Eye (tissue), 1 donor: ENCODE measurements at places on chromosomes 12 and 14.

DNA sequence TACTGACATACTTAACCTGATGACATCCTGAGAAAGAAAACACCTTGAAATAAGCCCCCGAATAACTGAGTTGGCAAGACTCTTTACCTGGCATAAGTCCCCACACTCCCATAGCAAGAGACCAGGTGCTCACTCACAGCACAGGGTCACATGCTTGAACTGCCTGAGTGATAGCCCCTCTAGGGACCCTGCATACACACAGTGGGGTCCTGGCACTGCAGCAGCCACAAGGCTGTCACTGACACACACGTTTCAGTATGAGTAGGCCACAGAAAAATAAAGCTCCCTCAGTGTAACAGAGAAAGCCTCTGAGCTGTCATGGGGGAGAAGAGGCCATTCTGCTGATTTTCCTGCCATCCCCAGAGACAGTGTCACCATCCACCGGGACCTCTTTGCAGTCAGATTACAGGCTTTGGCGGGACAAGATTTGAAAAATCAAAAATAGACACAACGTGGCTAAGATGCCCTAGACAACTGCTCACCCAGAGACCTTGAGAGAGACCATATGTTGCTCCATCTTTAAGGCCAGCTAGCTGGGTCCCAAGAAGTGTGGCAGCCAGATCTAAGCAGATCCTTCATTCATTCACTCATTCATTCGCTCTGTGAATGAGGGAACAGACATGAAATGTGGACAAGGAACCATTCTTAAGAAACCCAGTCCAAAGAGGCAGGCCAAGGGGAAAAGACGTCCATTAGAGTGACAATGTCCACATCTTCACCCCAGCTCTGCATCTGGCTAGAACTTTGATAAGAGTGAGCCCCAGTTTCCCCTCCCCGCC is 1.6 kb downstream of the SCARB1 start:
- no peak for DNase-seq

- no peak for DNase-seq
These were observed 269.9 kb downstream of the DUSP6 start for GRCh38 chr12:89082370-89082753.

GRCh38 chr12:96422192-96422591 is 22.0 kb upstream of the CDK17 start:
- DNase-seq, result peak; percentile 63

- DNase-seq, result no peak
These were observed 12.7 kb upstream of the WDR89 start for GRCh38 chr14:63654346-63654745.

GRCh38 chr14:97804056-97804455 is 1006.9 kb downstream of the VRK1 start:
- no peak for DNase-seq

- no peak for DNase-seq
These were observed 12.2 kb downstream of the GTF2H3 start for GRCh38 chr12:123645878-123646277.

- DNase-seq, result no peak
These were observed 14.3 kb downstream of the RNF212B start for GRCh38 chr14:23252006-23252405.

DNA sequence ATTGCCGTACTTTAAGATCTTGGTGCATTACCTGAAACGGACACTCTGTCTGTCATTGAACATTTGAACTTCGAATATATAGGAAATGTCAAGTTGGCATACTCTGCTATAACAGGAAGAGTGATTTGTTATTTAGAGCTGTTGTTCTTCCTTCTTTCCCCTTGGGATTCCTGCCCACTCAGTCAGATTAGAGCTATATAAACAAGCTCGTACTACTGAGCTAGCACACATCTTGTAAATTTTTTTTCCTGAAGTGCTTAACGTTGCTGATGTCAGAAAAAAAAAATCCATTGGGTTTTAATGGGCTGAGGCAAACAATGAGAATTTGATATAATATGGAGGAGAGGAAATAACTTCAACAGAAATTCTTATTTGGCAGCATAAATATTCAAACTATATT is 26.8 kb downstream of the RGS6 start:
- peak; percentile 9 for DNase-seq

- no peak for DNase-seq
These were observed 24.9 kb downstream of the DEGS2 start for GRCh38 chr14:100134586-100134985.

DNA sequence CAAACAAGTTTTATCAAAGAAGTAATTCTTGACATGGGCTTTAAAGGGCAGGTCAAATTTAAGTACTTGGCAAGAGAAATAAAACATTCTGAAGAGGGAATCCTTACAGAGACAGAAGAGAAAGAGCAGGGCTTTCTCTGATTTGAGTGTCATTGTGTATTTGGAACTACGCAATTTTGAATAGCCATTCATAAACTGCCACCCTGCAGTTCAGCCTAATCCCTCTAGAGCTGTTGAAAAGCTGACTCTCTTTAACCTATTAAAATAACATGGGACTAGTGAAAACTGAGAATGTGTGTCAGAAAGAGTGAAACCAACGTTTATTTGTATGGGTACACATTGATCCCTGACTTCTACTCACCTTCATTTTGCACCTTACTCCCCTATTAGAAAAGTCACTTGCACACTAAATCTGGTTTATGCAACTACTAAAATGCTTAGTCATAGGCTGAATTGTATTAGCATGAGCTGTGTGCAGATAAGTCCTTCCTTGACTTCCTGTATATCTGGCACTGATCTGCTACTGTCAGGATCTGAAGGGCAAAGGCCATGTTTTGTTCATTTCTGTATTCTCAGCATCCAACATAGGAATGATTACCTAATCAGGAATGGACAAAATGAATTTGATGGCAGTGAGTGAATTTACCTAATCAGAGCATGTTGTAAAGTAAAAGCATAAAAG is 458.9 kb downstream of the NOVA1 start:
- no peak for DNase-seq

GRCh38 chr14:69240527-69241173 is 19.3 kb upstream of the GALNT16 start:
- DNase-seq, result no peak

- no peak for DNase-seq
These were observed 624.9 kb upstream of the FOXG1 start for GRCh38 chr14:28141662-28142061.

DNA sequence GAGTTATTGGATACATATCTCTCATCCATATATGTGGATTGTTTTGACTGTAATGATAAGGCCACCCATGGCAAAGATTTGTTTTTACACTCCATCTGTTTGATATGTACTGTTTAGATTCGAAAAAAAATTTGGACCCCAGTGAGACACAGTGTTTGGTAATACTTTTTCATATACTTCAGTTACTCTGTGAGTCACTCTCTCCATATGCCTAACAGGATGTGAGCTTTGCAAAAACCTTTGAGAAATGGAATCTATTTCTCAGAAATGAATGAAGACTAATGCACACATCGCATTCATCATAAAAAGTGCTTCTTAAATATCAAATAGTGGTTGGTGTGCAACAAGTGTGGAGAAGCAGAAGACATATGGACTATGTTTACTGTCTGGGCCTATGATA is 781.5 kb downstream of the SLC6A15 start:
- DNase-seq, result peak; percentile 20

- DNase-seq, result peak; percentile 35
These were observed 183.6 kb upstream of the PZP start for GRCh38 chr12:9391815-9392214.

DNA sequence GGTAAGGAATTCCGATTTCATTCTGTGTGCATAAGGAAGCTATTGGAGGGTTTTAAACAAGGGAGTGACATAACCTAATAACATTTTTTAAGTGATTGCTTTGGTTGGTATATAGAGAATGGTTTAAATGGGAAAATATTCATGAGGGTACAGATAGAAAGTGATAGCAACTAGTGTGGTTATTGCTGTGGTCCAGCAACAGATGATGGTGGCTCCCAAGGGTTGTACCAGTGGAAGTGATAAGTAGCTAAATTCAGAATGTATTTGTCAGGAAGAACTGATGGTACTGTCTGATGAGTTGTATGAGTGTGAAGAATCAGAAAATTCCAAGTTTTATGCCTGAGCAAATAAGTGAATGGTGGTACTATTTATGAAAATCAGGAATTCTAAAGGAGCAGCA is 2.6 kb upstream of the CNOT2 start:
- DNase-seq, result no peak

DNA sequence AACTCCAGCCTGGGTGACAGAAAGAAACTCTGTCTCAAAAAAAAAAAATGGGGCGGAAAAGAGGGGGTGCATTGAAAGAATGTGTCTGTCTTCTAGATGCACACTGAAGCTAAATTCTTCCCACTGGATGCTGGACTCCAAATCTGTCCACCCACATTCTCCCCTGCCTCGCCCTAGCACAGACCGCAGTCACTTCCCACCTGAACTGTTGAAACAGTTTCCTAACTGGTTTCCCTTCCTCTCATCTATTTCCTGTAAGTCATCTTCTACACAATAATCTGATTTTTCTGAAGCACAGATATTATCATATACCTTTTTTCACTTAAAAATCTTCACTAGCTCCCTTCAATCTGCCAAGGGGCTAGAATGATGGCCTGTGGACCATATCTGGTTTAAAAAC is 1.5 kb upstream of the HCAR1 start:
- no peak for DNase-seq

GRCh38 chr12:131507094-131507493 is 203.8 kb upstream of the SFSWAP start:
- DNase-seq, result peak; percentile 18

DNA sequence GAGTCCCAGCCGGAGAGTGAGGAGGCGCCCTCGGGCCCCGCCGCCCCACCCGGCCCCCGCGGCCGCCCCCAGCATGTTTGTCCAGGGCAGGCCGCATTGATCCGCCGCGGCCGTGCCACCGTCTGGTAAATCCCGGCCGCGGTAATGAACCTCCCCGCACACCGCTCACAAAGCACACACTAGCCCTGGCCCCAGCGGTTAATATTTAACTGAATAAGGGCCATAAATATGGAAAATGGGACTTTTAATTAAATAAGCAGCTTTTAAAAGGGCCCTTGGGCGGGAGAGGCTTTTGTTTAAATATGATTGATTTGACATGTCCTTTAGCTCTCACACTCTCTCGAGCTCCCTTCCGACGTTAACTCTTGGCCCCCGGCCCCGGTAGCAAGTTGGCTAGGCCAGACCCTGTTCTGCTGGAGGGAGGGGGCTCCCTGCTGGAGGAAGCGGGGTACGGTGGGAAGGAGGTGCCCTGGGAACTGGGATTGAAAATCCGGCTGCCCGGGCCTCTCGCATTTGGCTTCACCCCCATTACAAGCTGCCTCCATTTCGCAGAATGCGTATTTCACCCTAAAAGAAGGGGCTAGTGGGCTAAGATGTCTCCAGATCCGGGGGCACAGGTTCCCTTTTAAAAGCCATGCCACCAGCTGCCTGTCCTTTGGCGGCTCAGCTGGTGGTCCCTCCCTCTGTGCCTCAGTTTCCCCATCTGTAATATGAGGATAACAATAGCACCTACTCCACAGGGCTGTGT is 199.8 kb downstream of the RBM19 start:
- peak; percentile 48 for DNase-seq

- no peak for DNase-seq
These were observed 1080.3 kb downstream of the GALC start for GRCh38 chr14:86912709-86913108.

- DNase-seq, result no peak
These were observed 42.9 kb downstream of the WDR89 start for GRCh38 chr14:63598807-63599206.

DNA sequence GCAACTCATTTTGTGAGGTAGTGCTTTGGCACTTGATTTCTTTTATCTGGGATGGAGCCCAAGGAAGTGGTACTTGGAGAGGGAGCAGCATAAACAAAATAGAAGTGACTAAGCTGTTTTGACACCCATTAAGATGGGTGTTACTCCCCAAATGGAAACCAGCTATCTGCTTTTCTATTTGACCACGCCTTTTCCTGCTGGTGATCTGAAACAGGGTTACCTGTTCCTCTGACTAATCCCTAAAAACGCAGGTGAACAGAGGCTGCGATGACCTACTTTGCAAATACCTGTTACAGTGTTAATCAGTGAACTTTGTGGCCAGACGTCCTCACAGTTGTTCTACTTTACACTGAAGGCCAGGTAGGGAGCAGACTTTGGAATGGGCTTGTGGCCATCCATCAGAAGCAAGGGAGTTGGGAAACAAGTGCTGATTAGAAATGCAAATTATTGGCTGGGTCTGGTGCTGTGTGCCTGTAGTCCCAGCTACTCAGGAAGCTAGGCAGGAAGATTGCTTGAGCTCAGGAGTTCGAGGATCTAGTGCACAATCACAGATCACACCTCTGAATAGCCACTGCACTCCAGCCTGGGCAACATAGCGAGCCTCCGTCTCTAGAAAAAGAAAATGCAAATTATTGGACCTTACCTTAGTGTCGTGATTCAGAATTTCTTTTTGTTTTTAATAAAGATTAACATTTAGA is 58.3 kb upstream of the HECTD1 start:
- DNase-seq, result no peak

DNA sequence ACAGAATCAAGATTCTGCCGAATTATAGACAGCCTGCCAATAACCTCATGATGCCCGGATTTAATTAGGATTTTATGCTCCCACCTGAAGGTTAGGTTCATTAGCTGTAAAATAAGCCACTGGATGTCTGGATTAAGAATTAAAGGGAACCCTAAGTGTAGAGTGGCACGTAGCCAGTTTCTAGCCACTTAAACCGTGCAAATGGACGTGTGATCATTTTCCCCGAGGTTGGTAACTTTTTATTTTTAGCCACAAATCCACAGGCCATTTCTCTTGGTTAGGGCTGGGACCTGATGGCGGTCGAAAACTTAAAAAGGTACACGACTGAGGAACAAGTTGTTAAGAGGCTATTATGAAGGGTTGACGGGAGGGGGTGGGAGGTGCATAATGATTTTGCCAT is 127.3 kb upstream of the TMPO start:
- no peak for DNase-seq

DNA sequence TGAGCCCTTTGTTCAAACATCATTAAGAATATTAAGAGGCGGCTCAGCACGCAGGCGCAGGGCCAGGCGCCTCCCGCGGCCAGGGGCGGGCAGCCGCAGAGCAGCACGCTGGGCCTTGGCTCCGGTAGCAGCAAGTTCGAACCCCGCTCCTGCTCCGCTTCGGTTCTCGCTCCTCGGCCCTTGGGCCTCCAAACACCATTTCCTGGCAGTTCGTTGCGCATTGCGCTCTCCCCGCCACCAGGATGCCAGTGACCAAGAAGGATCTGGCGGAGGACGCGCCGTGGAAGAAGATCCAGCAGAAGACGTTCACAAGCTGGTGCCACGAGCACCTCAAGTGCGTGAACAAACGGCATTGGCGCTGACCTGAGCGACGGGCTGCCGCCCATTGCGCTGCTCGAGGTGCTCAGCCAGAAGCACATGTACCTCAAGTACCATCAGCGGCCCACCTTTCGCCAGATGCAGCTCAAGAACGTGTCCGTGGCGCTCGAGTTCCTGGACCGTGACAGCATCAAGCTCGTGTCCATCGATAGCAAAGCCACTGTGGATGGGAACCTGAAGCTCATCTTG is 6.9 kb upstream of the ACVRL1 start:
- no peak for DNase-seq

- DNase-seq, result no peak
These were observed 26.4 kb downstream of the MOK start for GRCh38 chr14:102278631-102278935.
